ENCODE measurements at places on chromosomes 2 and 18.

GRCh38 chr18:23307567-23308295 is 145.4 kb upstream of the RIOK3 start:
- no peak for DNase-seq

DNA sequence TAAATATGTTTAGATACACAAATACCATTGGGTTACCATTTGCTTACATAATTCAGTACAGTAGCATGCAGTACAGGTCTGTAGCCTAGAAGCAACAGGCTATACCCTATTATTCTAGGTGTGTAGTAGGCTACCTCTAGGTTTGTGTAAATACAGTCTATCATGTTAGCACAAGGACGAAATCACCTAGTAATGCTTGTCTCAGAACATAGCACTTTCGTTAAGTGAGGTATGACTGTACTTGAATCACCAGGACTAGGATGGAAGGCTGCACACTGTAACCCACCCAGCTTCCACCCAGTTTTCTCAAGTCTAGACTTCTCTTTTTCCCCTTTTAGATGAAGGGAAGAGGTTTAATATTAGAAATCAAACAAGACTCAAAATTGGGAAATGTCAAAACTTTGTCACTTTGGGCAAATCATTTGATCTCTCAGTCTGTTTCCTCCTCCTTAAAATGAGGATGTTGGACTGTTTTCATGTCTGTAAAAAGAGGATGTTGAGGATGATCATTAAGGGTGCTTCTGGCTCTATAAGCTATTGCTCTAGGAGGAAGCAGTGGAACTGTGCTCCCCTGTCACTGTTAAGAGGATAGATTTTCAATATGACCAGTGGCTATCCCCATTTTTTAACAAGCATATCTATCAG is 3.7 kb upstream of the SOCS6 start:
- DNase-seq = no peak

- DNase-seq = no peak
Measured at GRCh38 chr2:158060835-158061435, 40.7 kb upstream of the UPP2 start.

DNA sequence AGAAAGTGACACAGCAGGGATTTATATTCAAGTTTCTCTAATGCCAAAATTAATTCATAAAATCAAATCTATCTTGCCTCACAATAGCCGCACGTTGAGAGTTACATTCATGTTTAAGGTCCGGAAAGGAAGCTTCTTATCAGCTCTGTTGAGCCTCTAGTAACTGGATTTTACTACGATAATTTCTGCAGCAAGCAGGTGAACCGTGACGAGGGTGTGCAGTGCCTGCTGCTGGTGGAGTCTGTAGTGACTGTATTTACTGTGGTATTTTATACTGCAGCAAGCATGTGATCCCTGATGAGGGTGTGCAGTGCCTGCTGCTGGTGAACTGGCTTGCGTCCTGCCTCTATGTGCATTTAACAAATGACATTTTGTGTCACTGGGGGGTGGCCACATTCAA is 120.0 kb downstream of the SNTG2 start:
- no peak for DNase-seq

DNA sequence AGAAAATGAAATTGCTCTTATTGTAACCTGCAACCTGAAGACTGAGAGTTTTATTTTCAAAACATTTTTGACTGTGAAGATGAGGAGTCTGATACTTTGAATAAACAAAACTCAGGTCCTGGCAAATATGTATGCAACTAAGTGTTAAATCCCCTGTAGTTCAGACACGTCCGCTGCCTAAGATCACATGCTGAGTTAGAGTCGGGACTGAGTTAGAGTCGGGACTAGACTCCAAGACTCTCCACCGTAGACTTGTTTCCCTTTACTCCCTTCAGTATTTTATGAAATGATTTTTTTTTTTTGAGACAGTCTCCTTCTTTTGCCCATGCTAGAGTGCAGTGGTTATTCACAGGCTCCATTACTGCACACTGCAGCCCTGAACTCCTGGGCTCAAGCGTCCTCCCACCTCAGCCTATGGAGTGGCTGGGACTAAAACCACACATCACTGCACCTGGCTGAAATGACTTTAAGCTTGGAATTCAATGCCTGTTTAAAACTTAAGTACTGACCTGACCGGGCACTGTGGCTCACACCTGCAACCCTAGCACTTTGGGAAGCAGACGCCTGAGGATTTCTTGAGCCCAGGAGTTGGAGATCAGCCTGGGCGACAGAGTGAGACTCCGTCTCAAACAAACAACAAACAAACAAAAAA is 28.0 kb upstream of the PMAIP1 start:
- DNase-seq = no peak

GRCh38 chr2:29376541-29376940 is 261.3 kb downstream of the CLIP4 start:
- no peak for DNase-seq

GRCh38 chr18:36382854-36383253 is 85.3 kb downstream of the FHOD3 start:
- DNase-seq = no peak

- DNase-seq = no peak
Measured at GRCh38 chr2:48438266-48438665, 91.7 kb upstream of the STON1 start.

GRCh38 chr2:162127422-162127821 is 24.6 kb downstream of the GCG start:
- no peak for DNase-seq

- DNase-seq = no peak
Measured at GRCh38 chr2:136211701-136212100, 93.8 kb upstream of the CXCR4 start.

- no peak for DNase-seq
Measured at GRCh38 chr2:40551081-40551480, 99.2 kb upstream of the SLC8A1 start.

- no peak for DNase-seq
Measured at GRCh38 chr2:237405006-237405559, 8.9 kb downstream of the COL6A3 start.

DNA sequence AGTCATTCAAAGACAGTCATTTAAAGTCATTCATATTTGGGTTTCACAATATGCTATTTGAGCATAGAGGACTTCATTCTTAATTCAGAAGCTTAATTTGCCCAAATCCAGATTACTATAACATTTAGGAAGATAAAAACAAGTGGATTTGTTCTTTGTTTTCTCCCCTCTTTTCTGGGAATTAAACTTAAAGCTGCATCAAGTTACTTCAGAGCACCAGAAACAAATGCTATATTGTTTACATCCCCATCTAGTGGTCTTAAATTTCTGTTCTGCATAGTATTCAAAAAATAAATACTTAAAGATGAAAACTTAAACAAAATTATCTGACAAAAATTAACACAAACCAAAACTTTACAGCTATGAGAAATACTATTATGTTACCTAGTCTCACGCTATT is 34.7 kb upstream of the MARCHF7 start:
- no peak for DNase-seq

GRCh38 chr2:12236136-12236844 is 480.4 kb upstream of the TRIB2 start:
- DNase-seq = no peak

DNA sequence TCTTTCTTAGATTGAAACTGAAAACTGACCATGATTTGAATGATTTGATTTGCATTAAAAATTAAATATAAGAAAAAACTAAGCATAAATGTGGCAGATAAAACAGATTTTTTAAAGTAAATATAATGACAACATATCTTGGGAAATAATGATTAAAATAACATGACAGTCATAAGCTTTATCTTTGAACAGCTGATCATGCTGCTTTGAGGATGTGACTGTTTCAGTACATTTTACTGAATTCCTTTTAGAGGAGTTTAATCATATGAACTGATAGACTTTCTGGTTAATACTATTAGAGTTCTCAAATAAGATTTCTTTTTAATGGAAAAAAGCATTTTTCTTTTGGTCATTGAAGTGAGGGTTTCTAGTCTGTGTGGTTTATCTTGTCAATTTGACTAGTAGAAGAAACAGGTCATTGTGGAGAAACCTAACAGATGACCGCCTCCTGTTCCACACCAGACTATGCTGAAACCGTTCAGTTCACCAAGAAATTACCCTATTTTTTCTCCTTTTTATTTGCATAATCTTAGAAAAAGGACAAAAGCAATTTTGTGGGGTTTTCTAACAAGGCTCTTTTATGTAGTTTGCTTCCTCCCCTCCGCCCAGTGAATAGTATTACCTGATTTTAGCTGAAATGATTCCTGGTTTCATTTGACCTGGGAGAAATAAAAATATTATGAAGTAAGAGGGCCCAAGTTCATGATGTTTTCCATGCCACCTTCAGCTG is 262.1 kb downstream of the PTGR3 start:
- no peak for DNase-seq

GRCh38 chr2:105325389-105325963 is 4.1 kb downstream of the TGFBRAP1 start:
- no peak for DNase-seq

GRCh38 chr2:11535899-11536344 is 2.1 kb downstream of the GREB1 start:
- DNase-seq = no peak

DNA sequence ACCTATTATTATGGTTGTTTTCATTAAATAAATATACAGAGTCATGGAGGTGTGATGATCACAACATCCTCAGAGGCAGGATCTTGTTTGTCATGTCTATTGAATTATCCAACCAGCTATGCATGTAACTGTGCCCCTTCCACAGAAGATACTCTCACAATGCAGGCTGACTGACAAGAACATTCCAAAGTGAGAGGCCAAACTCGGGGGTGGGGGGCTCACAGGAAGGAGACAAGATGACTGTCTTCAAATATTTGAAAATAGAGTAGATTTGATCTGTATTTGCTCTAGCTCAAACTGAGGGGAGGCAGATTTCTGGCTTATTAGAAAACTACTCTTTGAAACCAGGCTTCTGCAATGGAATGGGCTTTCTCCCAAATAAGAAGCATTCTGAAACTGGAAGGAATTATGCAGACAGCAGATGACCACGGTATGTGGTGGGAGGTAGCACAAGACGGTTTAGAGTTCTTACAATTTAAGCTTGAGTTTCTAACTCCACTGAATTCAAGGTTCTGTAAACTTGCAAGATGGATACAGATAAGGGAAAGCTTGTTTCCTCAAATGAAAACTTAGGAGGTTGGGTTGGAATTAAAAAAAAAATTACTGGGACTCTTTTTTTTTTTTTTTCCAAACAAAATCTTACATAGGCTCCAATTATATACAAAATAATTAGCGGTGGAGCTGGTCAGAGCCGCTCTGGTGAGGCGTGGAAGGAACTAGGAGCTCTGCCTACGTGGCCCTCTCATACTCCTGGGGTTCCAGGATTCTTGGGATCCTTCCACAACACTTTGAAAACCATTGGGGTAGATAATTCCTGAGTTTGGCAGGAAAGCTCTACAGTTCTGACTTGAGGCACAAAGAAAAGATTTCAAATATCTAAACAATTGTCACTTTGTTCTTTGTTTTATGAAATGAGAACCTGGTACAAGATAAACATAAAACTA is 79.3 kb downstream of the PLA2R1 start:
- DNase-seq = no peak

DNA sequence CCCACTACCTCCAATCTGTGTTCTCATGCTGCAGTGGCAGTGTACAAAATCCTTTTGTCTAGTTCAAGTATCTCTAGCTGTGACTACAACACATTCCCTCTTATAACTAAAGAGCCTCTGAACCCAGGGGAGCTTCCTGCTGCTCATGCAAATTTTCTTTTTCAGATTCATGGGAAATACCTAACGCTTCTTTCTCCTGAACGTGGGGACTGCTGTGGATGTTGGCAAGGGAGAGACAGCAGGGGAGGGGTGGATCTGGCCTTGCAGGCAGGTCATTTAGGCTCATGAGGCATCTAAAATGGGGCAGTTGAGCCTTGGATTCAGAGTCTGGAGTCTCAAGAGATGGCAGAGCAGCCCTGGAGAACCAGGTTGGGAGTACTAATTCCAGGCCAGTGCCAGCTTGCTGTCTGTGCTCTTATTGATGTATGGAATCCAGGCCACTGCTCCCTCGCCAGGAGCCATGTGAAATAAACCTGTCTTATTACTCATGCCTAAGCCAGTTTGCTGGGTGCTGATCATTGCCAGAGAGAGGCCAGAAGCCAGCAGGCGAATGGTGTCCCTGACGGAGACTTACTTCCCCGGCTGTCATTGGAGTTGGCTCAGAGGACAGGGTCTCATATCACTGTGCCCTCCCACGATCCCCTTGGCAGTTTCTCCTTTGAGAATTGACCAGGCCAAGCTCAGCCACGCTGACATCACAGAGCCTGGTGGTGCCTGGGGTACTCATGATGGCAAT is 29.2 kb upstream of the TNP1 start:
- DNase-seq = no peak

- no peak for DNase-seq
Measured at GRCh38 chr18:47758000-47758399, 172.5 kb downstream of the SMAD2 start.

- no peak for DNase-seq
Measured at GRCh38 chr18:79429785-79430281, 34.1 kb downstream of the NFATC1 start.

- no peak for DNase-seq
Measured at GRCh38 chr18:42024131-42024530, 69.1 kb downstream of the PIK3C3 start.

- DNase-seq = no peak
Measured at GRCh38 chr2:163401481-163401880, 334.3 kb downstream of the FIGN start.

- no peak for DNase-seq
Measured at GRCh38 chr2:208062113-208062512, 36.8 kb upstream of the PLEKHM3 start.

GRCh38 chr2:151878655-151879563 is 50.7 kb upstream of the ARL5A start:
- no peak for DNase-seq

GRCh38 chr2:64203858-64204632 is 59.8 kb upstream of the PELI1 start:
- DNase-seq = no peak

- no peak for DNase-seq
Measured at GRCh38 chr2:235619544-235619943, 125.7 kb downstream of the AGAP1 start.

DNA sequence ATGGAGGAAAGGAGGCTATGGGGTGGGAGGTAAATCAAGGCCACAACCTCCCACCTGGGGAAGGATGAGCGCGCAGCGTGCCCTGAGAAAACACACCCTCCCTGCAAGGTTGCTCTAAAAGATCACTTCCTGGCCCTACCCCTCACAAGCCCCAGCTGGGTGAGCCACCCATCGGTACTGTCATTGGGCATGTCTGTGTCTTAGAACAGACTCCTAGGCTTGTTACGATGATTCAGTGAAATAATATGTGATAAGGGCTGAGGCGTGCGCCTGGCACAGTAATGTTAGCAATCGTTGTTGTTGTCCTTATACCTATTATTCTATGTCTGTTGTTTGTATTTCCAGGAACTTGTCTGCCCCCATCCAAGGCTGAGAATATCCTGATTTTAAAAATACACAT is 175.1 kb downstream of the ZFP36L2 start:
- DNase-seq = no peak

GRCh38 chr2:217625557-217626169 is 377.1 kb downstream of the TNS1 start:
- DNase-seq = no peak

GRCh38 chr2:191846515-191847476 is at the start of gene CAVIN2:
Gene CAVIN2, minus strand, starts transcription at chr2:191847088. Its CDS starts 163 bp downstream, at chr2:191846925.
- DNase-seq = no peak

Data from activated CD4-positive, CD25-positive, alpha-beta regulatory T cell (primary cell).